Smooth muscle cell of trachea (primary cell): ENCODE measurements at places on chromosomes 13 and 19. TPM values are rescaled to one million over a fixed set of nuclear protein-coding genes. Genes with fewer than 3 reads are reported as not detected.

PRTN3 gene
- total RNA-seq = not detected in 2 replicates

GADD45B gene
- 10.3 and 26.0 TPM in 2 replicates for total RNA-seq

TRPC4 gene
- total RNA-seq = 0.15 and 0.66 TPM in 2 replicates

SHD gene
- total RNA-seq = not detected in 2 replicates

CILP2 gene
- total RNA-seq = under 0.01 and 1.3 TPM in 2 replicates

KIR2DL3 gene
- not detected in 2 replicates for total RNA-seq

KCNJ14 gene
- total RNA-seq = 0.29 and 1.2 TPM in 2 replicates

LRP3 gene
- 36.2 and 60.9 TPM in 2 replicates for total RNA-seq

ETV2 gene
- 0.17 and 0.44 TPM in 2 replicates for total RNA-seq

GNA15 gene
- total RNA-seq = under 0.01 and 0.17 TPM in 2 replicates

DPY19L3 gene
- 29.1 and 37.5 TPM in 2 replicates for total RNA-seq

BORA gene
- total RNA-seq = 2.3 and 11.8 TPM in 2 replicates

ATP4A gene
- not detected in 2 replicates for total RNA-seq

C19orf73 gene
- total RNA-seq = 0.99 TPM in 1 of 2 replicates, not detected in the other

ETHE1 gene
- total RNA-seq = 118 and 122 TPM in 2 replicates

CACNA1A gene
- total RNA-seq = 16.3 and 29.6 TPM in 2 replicates

DAND5 gene
- 0.29 TPM in 1 of 2 replicates, not detected in the other for total RNA-seq

KLK12 gene
- total RNA-seq = not detected in 2 replicates

LILRA1 gene
- total RNA-seq = not detected in 2 replicates

SYCN gene
- not detected in 2 replicates for total RNA-seq

TEX101 gene
- not detected in 2 replicates for total RNA-seq

CD320 gene
- total RNA-seq = 28.0 and 41.9 TPM in 2 replicates

SCAF1 gene
- total RNA-seq = 26.6 and 30.6 TPM in 2 replicates

ZNF625 gene
- total RNA-seq = 7.9 and 14.5 TPM in 2 replicates

CD79A gene
- 0.17 TPM in 1 of 2 replicates, not detected in the other for total RNA-seq

TMEM255B gene
- 0.50 and 1.3 TPM in 2 replicates for total RNA-seq

GJA3 gene
- total RNA-seq = 5.1 and 16.7 TPM in 2 replicates

ACER1 gene
- total RNA-seq = not detected in 2 replicates

NLRP7 gene
- under 0.01 TPM in 1 of 2 replicates, not detected in the other for total RNA-seq

C13orf42 gene
- total RNA-seq = not detected in 2 replicates

SIGLEC5 gene
- not detected in 2 replicates for total RNA-seq

MYPOP gene
- total RNA-seq = 2.5 and 2.8 TPM in 2 replicates

KL gene
- 0.15 TPM in 1 of 2 replicates, not detected in the other for total RNA-seq

NPHS1 gene
- not detected in 2 replicates for total RNA-seq

ADGRE2 gene
- total RNA-seq = not detected in 2 replicates

HSPB6 gene
- 125 and 302 TPM in 2 replicates for total RNA-seq

FGF21 gene
- not detected in 2 replicates for total RNA-seq

ANGPTL8 gene
- total RNA-seq = not detected in 2 replicates

HNRNPM gene
- 47.8 and 97.3 TPM in 2 replicates for total RNA-seq

VSTM2B gene
- not detected in 2 replicates for total RNA-seq

RNF17 gene
- total RNA-seq = 0.17 TPM in 1 of 2 replicates, not detected in the other

SLC17A7 gene
- total RNA-seq = 0.15 and 0.33 TPM in 2 replicates

LCP1 gene
- total RNA-seq = 0.33 TPM in 1 of 2 replicates, not detected in the other

IFNL1 gene
- not detected in 2 replicates for total RNA-seq

MAMSTR gene
- total RNA-seq = 1.9 and 3.8 TPM in 2 replicates

C19orf38 gene
- 0.58 and 1.7 TPM in 2 replicates for total RNA-seq

C5AR2 gene
- total RNA-seq = not detected in 2 replicates

DLL3 gene
- under 0.01 and 0.33 TPM in 2 replicates for total RNA-seq

COX7A1 gene
- 8.3 and 50.6 TPM in 2 replicates for total RNA-seq

ZNF575 gene
- total RNA-seq = 0.29 and 0.66 TPM in 2 replicates
